Adrenal gland (tissue), 19 donors: ENCODE measurements at places on chromosomes 1 and 21. TPM values are rescaled to one million over a fixed set of nuclear protein-coding genes. Genes with fewer than 3 reads are reported as not detected.

Gene VCAM1
- total RNA-seq: 88.2 TPM

Gene SLC66A1
- 22.1 TPM for total RNA-seq

Gene ITLN2
- total RNA-seq: 3.1 TPM

Gene CELA3A
- not detected for total RNA-seq

Gene RUNX3
- 3.5 TPM for total RNA-seq

Gene PIK3CD
- 12.1 TPM for total RNA-seq

Gene FCAMR
- not detected for total RNA-seq

Gene TMEM200B
- total RNA-seq: 6.0 TPM

Gene GBP4
- 9.3 TPM for total RNA-seq

Gene DIRAS3
- 32.1 TPM for total RNA-seq

Gene ERO1B
- total RNA-seq: 9.2 TPM

Gene SPATA17
- 0.28 TPM for total RNA-seq

DNA sequence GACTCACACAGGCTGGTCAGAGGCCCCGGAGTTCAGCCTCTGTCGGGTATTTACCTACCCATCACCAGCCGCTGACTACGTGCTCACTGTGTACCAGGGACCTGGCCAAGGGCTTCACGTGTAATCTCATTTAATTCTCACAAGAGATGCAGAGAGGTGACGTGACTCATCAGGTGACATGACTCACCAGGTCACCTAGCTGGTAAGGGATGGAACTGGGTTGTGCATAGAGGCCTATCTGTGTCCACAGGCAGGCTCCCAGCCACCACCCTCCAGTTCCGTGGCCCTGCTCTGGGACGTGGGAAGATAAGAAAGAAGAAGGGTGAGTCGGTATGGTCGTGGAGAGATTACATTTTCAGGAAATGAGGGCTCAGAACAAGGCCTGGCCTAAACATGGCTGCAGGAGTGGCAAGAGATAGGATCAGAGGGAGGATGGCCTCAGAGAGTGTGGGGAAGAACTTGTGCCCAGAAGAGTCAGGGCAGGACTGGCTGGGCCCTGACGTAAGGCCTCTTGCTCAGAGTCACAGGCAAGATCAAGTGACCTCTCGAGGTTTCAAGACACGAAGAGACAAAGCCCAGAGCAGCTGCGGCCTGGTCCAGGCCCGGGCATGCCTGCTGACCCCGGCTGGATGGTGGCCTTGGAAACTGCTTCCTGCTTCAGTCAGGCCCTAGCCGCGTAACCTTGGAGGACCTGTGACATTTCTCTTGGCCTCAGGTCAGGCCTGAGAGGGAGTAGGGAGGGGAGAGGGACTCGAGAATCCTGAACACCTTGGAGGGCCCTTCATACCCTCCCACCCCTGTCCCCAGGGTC, 52.7 kb upstream of the WASF2 start:
- H3K4me3 ChIP-seq: no peak overlapping the region
- peaks cover 8% of the 10 kb centered on the region for H3K36me3 ChIP-seq
- H3K4me1 ChIP-seq: peaks cover 60% of the 10 kb centered on the region
- DNase-seq: peak; percentile 72
- H3K27me3 ChIP-seq: no peaks in the 10 kb centered on the region

GRCh38 chr1:8293118-8293517, 24.8 kb upstream of the SLC45A1 start:
- H3K4me1 ChIP-seq: no peaks in the 10 kb centered on the region
- H3K36me3 ChIP-seq: no peaks in the 10 kb centered on the region
- H3K27me3 ChIP-seq: no peaks in the 10 kb centered on the region
- DNase-seq: no peak
- H3K27ac ChIP-seq: no peak overlapping the region
- no peak overlapping the region for H3K4me3 ChIP-seq

GRCh38 chr1:54051933-54052430, 1.0 kb downstream of the TMEM59 start:
- DNase-seq: no peak
- H3K4me1 ChIP-seq: peaks cover 6% of the 10 kb centered on the region
- H3K27me3 ChIP-seq: no peaks in the 10 kb centered on the region
- H3K4me3 ChIP-seq: peak overlapping the region; percentile 72
- H3K27ac ChIP-seq: peak overlapping the region; percentile 97
- H3K36me3 ChIP-seq: no peaks in the 10 kb centered on the region

- H3K36me3 ChIP-seq: peaks cover 90% of the 10 kb centered on the region
- H3K27ac ChIP-seq: no peak overlapping the region
- H3K27me3 ChIP-seq: no peaks in the 10 kb centered on the region
- H3K4me3 ChIP-seq: no peak overlapping the region
Measured at GRCh38 chr1:37872692-37873091, 13.3 kb upstream of the MTF1 start.

- H3K36me3 ChIP-seq: no peaks in the 10 kb centered on the region
- no peaks in the 10 kb centered on the region for H3K27me3 ChIP-seq
- no peaks in the 10 kb centered on the region for H3K4me1 ChIP-seq
Measured at GRCh38 chr1:196723325-196724185, 51.1 kb upstream of the CFHR3 start.

DNA sequence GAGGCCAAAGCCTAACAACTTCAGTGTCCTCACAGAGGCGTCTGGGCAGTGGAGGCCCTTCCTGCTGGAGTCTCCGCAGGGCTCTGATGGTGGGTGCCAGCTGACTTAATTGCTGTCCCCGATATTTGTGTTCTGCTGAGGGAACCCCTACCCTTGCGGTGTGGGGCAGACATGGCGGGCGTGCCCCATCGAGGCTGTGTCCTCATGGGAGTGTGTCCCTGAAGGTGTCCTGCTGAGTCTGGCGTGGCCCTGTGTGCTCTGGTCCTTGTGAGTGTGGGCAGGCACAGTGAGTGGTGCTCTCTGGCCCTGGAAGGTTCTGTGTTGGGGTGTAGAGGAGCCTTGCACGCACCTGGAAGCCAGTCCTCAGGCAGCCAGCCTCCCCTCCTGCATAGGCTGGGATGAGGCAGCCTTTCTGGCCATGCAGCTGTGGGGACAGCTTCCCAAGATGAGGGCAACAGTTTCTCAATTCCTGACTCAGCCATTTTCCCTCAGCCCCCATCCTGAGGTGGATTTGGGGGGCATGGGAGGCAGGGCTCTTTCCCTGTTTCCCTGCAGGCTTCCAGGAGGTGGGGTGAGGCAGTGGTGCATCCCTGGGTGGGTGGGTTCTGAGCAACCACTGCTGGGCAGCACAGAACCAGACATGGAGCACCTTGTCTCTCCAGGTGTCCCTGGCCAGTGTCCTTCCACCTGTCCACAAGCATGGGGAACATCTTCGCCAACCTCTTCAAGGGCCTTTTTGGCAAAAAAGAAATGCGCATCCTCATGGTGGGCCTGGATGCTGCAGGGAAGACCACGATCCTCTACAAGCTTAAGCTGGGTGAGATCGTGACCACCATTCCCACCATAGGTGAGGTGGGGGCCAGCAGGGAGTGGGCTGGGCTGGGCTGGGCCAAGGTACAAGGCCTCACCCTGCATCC, 6.5 kb downstream of the C1orf35 start:
- H3K27me3 ChIP-seq: no peaks in the 10 kb centered on the region
- H3K4me3 ChIP-seq: no peak overlapping the region
- no peak overlapping the region for H3K27ac ChIP-seq
- DNase-seq: no peak
- H3K36me3 ChIP-seq: no peaks in the 10 kb centered on the region

- H3K27ac ChIP-seq: no peak overlapping the region
- no peak overlapping the region for H3K4me3 ChIP-seq
- no peak for DNase-seq
- H3K27me3 ChIP-seq: peaks cover 7% of the 10 kb centered on the region
Measured at GRCh38 chr1:57898531-57898930, 474.7 kb upstream of the DAB1 start.

- no peaks in the 10 kb centered on the region for H3K4me1 ChIP-seq
- DNase-seq: no peak
- no peak overlapping the region for H3K4me3 ChIP-seq
- H3K27ac ChIP-seq: no peak overlapping the region
- H3K27me3 ChIP-seq: no peaks in the 10 kb centered on the region
Measured at GRCh38 chr1:165892935-165893334, 65.5 kb downstream of the UCK2 start.

- H3K27ac ChIP-seq: no peak overlapping the region
- no peaks in the 10 kb centered on the region for H3K36me3 ChIP-seq
- no peaks in the 10 kb centered on the region for H3K27me3 ChIP-seq
- peaks cover 10% of the 10 kb centered on the region for H3K4me1 ChIP-seq
- H3K4me3 ChIP-seq: no peak overlapping the region
Measured at GRCh38 chr1:10692401-10693021, 103.9 kb downstream of the CASZ1 start.

GRCh38 chr1:175415129-175415712, 222.6 kb upstream of the KIAA0040 start:
- no peaks in the 10 kb centered on the region for H3K4me1 ChIP-seq
- no peaks in the 10 kb centered on the region for H3K36me3 ChIP-seq
- DNase-seq: no peak
- no peaks in the 10 kb centered on the region for H3K27me3 ChIP-seq
- no peak overlapping the region for H3K27ac ChIP-seq
- H3K4me3 ChIP-seq: no peak overlapping the region

DNA sequence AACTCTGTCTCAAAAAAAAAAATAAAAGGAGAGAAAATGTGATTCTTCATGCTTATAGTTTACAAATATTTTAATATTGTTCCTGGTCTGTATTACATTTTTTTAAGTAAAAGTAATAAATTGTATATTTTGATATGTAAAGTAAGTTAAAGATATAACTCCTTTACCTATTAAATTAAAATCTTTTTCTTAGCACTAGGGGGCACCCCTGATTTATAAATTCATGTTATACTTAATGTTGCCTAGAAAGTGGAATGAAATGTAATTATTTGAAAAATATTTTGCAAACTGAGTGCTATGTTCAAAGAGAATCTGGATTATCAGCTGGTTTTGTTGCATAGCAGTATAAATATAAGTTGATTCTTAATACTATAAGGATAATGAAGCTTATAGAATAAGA, 49.2 kb downstream of the RALGPS2 start:
- H3K4me3 ChIP-seq: no peak overlapping the region
- no peaks in the 10 kb centered on the region for H3K4me1 ChIP-seq
- no peak for DNase-seq
- no peaks in the 10 kb centered on the region for H3K36me3 ChIP-seq
- H3K27me3 ChIP-seq: no peaks in the 10 kb centered on the region

- no peak for DNase-seq
- peaks cover 11% of the 10 kb centered on the region for H3K4me1 ChIP-seq
- H3K27me3 ChIP-seq: no peaks in the 10 kb centered on the region
- H3K36me3 ChIP-seq: no peaks in the 10 kb centered on the region
- H3K4me3 ChIP-seq: no peak overlapping the region
Measured at GRCh38 chr1:52008071-52008809, 17.7 kb upstream of the RAB3B start.

DNA sequence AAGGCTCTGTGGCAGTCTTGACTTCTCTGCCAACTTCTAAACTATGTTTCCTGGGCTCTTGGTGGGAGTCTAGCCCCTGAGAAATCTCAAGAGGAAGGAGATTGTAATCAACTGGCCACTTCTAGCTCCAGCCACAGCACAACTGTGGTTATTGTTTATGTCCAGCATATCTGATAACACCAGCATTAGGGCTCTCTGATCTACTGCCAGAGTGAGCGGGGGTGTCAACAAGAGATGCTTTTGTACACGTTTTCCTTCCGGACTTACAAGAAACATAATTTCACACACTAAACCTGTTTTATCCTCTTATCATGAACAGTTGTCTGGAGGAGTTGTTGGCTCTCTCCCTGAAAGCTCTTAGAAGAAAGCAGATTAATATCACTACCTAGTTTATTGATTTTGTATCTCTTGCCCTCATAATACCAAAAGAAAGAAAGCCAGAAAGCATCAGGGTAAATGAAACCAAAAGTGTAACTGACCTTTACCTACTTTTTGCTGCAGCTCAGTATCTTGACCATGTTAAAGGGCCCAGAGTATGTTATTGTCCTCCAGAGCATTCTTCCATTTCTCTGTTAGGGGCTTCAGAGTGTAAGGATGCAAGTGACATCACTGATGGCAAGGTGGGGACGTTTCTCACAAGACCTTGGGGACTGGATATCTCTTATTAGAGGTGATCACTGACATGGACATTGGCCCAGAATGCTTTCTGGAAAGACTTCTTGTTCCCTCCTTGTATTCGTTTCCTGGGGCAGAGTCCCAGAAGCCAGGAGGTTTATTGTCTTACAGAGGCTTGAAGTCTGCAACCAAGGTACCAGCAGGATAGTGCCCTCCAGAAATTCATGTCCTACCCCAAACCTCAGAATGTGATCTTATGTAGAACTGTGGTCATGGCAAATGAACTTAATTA, 9.6 kb upstream of the SH2D1B start:
- no peak overlapping the region for H3K27ac ChIP-seq
- no peaks in the 10 kb centered on the region for H3K36me3 ChIP-seq
- H3K27me3 ChIP-seq: no peaks in the 10 kb centered on the region
- DNase-seq: no peak
- H3K4me1 ChIP-seq: no peaks in the 10 kb centered on the region

GRCh38 chr1:118987468-118988185, 516 bp downstream of the TBX15 start:
- peak overlapping the region; percentile 20 for H3K4me3 ChIP-seq
- H3K36me3 ChIP-seq: no peaks in the 10 kb centered on the region
- H3K4me1 ChIP-seq: peaks cover 9% of the 10 kb centered on the region
- H3K27ac ChIP-seq: no peak overlapping the region

- no peaks in the 10 kb centered on the region for H3K27me3 ChIP-seq
- H3K4me3 ChIP-seq: no peak overlapping the region
- DNase-seq: no peak
- H3K4me1 ChIP-seq: no peaks in the 10 kb centered on the region
- no peaks in the 10 kb centered on the region for H3K36me3 ChIP-seq
Measured at GRCh38 chr1:232239998-232240397, 389.9 kb downstream of the SIPA1L2 start.

- H3K36me3 ChIP-seq: no peaks in the 10 kb centered on the region
- H3K4me3 ChIP-seq: no peak overlapping the region
- no peaks in the 10 kb centered on the region for H3K27me3 ChIP-seq
- DNase-seq: peak; percentile 25
- no peaks in the 10 kb centered on the region for H3K4me1 ChIP-seq
Measured at GRCh38 chr1:192512426-192513162, 63.0 kb upstream of the RGS1 start.

DNA sequence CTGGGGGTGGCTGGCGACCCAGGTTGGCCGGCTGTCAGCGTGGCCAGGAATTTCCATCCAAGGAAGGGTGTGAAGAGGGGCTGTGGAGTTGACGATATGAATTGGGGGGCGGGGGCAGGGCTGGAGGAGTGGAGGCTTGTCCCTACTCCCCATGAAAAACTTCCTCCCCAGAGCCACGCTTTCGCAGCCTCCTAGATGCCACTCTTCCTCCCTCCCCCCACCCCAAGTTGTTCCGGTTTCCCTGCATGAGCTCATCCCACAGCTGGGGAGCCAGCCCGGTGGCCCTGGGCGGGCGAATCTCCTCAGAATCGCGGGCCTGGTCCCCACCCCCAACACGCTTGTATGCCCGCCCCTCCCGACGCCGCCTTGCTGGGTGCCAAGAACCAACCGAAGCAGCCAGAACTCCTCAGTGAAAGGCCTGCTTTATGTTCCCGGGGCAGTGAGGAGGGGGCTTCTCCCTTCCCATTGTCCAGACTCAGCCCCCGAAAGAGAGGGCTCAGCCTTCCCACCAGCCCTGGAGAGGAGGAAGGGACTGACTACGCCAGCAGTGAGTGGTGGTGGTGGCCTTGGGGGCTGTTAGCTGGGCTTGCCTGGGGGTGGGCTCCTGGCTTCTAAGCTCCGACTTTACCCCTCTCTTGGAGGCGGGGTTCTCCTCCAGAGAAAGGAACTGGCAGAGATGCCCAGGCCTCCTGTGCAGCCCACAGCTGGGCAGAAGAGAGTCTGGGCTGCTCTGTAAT, 1.8 kb upstream of the CSMD2 start:
- no peaks in the 10 kb centered on the region for H3K27me3 ChIP-seq
- DNase-seq: peak; percentile 77
- no peaks in the 10 kb centered on the region for H3K36me3 ChIP-seq
- peaks cover 14% of the 10 kb centered on the region for H3K4me1 ChIP-seq
- H3K27ac ChIP-seq: no peak overlapping the region

- DNase-seq: no peak
- H3K27ac ChIP-seq: no peak overlapping the region
- no peak overlapping the region for H3K4me3 ChIP-seq
- no peaks in the 10 kb centered on the region for H3K4me1 ChIP-seq
- H3K27me3 ChIP-seq: peaks cover 4% of the 10 kb centered on the region
Measured at GRCh38 chr1:160891474-160891873, 6.5 kb upstream of the ITLN1 start.
